Fibroblast of skin of left biceps (primary cell): ENCODE measurements at places on chromosomes 16 and 17.

GRCh38 chr17:57286399-57287105 is 30.2 kb downstream of the MSI2 start:
- DNase-seq: no peak

DNA sequence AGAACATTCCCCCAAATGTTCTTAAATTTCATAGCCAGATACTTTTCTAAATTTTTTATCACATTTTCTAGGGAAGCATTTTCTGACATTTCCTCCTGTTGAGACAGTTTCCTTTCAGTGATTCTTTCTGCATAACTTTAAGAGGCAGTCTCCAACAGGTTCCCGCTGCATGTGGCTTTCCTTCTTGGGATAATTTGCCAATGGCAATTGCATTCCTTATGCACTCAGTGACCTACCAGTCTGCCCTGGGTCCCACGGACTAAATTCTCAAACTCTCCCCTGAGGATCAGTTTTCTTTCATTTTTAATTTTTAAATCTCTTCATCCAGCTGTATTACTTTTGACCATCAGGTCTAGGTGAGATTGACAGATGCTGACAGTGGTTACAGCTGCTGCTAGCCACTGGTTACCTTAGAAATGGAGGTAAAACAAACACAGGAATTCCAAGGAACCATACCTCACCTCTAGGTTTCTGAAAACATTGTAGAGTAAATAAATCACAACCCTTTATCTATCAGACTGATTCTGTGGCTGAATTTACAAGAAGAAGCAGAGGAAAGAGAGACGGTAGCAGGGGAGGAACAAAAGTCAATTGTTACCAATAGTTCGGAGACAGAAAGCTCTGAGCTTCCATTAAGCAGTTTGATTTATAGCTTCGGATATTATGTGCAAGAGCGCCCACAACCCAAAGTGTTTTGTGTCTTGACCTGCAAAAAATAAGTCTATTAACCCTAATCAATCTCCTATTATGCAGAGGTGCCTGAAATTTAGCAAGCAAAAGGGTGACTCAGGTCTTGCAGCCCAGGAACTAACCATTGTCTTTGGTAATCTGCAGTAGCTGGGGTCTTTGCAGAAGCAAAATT is 216.0 kb downstream of the PMP22 start:
- no peak for DNase-seq

- DNase-seq: no peak
These were observed 47.1 kb upstream of the CLEC19A start for GRCh38 chr16:19238406-19238805.

- no peak for DNase-seq
These were observed 15.8 kb upstream of the RGS9 start for GRCh38 chr17:65121368-65121767.

GRCh38 chr16:4273858-4274311 is 1.1 kb upstream of the TFAP4 start:
- DNase-seq: no peak

- no peak for DNase-seq
These were observed 209.6 kb upstream of the NLRP1 start for GRCh38 chr17:5793899-5794298.

- no peak for DNase-seq
These were observed 34.7 kb upstream of the MSI2 start for GRCh38 chr17:57221366-57222350.

DNA sequence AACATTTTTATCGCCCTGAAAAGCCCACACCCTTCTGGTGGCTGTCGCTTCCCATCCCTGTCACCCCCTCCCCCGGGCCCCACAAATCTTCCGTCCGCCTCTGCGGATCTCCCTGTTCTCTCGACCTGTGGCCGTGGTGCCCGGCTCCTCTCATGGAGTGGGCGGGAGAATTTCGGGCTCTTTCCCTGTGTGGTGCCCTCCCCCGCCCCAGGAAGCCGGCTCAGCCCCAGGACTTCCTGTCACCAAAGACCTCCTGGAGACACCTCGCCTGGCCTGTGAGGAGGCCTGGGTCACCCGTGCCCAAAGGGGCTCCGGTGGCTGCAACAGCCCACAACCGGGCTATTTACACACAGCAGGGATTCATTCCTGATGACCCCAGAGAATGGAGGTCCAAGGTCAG is 26.1 kb upstream of the UBE2I start:
- no peak for DNase-seq

DNA sequence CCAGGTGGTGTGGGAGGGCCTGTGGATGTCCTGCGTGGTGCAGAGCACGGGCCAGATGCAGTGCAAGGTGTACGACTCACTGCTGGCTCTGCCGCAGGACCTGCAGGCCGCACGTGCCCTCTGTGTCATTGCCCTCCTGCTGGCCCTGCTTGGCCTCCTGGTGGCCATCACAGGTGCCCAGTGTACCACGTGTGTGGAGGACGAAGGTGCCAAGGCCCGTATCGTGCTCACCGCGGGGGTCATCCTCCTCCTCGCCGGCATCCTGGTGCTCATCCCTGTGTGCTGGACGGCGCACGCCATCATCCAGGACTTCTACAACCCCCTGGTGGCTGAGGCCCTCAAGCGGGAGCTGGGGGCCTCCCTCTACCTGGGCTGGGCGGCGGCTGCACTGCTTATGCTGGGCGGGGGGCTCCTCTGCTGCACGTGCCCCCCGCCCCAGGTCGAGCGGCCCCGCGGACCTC is 798 bp downstream of the CLDN9 start:
- no peak for DNase-seq

DNA sequence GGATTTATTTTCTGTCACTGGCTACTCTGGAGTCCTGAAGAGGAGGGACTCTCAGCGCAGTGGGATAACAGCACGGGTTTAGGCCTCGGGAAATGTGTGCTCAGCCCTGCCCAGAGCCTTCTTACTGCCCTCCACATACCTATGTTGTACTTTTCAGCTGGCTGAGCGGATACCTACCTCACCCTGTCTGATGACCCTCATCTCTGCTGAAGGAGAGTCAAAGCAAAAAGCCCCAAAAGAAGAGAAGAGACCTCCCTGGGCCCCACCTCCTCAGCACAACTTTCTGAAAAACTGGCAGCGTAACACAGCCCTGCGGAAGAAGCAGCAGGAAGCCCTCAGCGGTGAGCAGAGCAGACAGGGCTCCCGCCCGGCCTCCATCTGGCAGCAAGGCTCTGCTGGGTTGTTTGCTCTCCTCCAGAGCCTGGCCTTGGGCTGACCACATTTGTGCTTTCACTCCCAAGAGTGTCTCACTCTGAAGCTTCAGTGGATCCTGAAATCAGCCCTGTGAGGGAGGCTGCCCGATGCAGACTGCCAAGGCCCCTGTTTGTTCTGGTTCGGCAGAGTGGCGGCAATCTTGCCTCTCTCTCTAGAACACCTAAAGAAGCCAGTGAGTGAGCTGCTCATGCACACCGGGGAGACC is 10.3 kb downstream of the MYCBPAP start:
- no peak for DNase-seq

DNA sequence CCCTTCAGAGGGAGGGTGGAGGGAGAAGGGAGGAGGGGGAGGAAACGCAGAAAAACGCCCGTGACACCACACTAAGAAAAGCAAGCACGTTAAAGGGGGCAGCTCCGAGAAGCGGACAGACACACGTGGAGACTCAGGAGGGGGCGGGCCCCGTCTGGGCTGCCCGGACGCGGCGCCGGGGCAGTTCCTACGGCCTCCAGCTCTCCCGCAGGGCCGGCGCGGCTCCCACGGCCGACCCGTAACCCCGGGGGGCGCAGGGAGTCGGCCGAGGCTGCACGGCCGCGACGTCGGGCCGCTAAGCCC is 362 bp downstream of the KLHDC4 start:
- no peak for DNase-seq

DNA sequence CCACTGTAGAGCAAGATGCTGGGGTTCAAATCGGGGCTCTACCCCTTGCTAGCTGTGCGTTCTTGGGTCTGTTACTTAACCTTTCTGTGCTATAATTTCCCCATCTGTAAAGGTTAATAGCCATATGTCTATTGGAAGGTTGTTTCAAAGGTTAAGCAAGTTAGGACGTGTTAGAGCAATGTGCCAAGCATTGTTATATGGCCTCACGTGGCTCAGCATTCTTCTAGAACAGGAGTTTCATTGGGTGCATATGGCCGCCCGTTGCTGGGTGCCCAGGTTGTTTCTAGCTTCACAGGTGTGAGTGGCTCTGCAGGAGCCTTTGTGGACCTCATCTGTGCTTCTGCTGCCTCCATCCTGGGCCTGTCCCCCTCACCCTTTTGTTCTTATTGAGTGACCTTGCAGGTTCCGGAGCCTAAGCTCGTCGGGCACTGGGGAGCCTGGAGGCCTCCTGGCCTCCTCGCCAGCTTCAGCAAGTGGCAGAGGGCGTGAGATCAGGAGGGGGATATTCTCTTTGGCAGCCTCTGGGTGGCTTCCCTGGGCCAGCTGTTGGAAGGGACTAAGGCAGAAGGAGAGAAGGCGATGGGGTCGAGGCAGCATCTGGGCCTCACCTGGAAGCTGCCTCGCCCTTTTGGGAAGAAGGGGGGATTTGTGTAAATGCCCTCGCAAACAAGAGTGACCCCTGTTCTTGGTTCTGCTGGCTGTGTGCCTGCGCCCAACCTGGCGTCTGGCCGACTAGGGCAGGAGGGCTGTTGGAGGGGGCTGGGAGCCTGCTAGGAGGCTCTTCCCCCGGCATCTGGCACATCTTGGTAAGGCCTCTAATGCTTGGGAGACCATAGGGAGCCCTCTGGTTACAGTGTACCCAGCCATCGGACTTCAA is 80.2 kb upstream of the CIBAR2 start:
- DNase-seq: no peak

DNA sequence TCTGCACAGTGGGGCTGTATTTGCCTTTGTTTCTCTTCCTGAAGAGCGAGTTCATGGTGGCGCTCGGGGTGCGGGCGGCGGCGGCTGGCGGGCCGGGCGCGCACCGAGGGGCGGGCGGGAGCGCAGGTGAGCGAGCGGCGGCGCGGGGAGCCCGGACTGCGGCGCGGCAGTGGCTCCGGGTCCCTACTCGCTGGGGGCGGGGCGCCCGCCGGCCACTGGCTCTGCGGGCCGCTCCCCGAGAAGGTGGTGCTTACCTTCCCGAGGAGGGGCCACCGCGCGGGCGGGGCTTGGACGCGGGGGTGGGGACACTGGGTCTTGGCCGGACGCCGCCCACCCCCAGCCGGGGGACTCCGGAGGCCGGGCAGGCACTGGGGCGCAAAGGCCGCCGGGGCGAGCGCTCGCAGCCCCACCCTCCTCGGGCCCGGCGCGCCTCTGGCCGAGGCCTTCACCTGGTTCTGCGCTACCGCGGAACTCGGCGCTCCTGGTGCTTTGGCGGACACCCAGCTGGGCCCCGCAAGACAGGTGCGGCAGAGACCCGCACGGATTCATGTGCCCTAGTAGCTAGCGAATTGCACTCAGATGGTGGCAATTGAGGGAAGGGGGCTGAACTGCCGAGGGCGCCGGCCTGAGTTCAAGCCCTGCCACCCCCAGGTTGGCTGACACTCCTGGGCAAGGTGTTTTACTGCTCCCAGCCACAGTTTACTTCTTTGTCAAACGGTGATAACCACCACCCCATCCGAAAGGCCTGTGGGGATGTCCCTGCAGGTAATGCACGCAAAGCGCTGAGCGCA is at the start of gene PPL:
TSS of gene PPL (minus strand) at position 158 of the 791 bp plus-strand sequence. CDS start at position 55, 103 bp downstream.
- DNase-seq: no peak

DNA sequence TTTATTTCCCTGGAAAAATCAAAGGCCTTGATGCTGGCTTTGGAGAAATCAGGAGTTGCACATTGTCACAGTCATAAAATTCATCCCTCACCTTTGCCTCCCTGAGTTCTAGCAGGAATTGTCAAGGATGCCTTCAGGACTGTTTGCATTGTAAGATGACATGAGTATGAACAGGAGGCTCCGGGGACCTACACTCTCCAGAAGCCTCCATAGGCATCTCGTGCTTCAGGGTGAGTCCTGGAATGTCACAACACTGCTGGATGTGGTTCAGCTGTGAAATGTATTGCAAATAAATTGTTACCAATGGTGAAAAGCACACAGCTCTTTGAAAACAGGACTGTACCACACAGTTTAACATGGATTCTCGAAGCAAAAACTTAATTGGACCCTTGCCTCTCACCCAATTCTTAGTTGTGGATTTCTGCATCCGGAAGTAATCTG is 535.4 kb upstream of the C16orf82 start:
- DNase-seq: no peak

DNA sequence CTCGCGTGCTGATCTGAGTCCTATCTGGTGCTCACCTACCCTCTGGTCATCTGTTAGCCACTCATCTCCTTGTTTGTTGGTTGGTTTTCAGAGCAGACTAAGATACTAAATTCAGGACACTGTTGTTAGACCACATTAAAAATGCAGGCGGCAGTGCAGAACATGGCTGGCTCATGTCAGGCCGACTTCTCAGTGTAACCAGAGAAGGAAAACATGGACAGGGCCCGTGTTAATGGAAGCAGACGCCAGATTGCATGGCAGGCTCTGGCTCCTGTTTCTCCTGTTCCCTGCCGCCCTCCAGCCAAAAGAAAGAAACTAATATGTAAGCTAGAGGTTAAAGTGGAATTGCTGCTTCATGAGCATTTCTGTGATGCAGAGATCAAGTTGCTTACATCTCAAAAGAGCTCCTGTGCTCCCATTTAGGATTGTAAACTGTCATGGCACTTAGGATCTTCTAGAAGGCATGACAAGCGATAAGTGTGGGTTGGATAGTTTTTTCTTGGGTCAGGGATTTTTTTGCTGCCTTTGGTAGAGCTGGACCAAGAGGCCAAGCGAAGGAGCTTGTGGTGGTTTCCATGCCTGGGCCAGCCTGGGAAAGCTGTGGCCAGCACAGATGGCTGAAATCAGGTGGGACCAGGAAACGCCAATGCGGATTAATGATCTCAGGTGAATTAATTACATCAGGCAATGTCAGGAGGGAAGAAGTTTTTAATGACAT is 56.1 kb downstream of the YPEL2 start:
- no peak for DNase-seq

DNA sequence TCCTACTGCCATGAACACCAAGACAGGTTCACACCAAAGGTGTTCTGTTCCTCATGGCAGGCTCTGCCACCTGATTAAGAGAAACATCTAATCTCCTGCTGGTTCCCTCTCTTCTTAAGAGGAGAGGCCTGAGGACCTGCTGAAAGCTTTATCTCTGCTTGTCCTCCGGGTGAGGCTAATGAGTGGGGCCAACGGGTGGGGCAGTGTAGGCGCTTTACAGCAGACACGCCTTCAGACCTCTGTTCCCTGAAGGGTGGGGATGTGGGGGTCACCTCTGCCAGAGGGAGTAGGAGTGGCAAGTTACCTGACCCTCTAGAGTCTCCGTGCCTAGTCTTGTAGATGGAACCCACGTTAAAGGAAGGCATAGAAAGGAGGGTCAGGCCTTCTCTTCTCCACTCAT is 4.2 kb upstream of the MRM1 start:
- no peak for DNase-seq

GRCh38 chr17:10116753-10117420 is 81.5 kb downstream of the GAS7 start:
- DNase-seq: no peak

DNA sequence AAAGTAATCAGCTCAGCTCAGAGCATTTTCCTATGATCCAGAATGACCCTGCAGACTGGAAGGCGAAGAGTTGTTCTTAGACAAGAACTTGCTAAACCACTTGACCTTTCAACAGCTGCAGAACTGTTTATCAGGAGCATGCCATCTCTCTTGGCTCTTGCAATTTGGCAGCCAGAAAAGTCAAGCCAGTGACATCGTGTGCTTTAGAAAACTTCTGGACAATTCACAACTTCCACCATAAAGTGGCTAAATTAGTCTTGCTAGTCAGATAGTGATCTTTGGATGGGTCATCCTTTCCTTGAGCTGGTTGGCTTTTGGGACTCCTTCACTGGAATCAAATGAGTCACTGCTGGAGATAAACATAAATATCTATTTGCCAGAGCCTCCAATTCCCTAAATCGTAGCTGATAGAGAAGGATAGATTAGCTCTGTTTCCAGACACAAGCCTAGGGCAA is 146.5 kb downstream of the MAP2K6 start:
- DNase-seq: no peak

GRCh38 chr17:82817947-82818346 is 21.9 kb downstream of the ZNF750 start:
- no peak for DNase-seq

- DNase-seq: no peak
These were observed 58.8 kb downstream of the CLEC19A start for GRCh38 chr16:19344224-19344801.
